ENCODE measurements at places on chromosomes 11 and 22.
A peak's percentile ranks its signal among the peaks of the same experiment; 100 is the strongest.

DNA sequence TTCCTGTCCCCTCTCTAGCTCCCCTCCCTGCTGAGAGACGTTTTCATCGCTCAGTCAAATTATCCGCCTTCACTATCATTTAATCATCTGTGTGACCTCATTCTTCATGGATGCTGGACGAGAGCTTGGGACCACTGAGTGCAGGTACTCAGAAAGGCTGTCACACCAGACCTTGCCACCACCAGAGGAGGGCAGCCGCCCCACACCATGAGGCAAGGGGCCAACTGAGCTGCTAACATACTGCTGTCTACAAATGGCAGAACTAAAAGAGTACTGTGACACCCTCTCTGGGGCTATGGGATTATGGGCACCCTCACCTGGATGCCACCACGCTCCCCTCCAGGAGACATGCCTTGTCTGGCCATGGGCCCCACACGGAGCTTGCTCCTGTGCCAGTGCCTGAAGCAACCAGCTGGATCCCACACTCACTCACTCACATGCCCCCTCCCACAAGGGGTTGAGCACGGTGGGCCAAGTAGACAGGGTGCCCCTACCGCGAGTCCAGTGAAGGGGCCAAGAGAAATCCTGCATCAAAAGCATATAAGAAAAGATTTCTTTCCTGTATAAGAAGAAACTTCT, 670.0 kb upstream of the CCDC90B start:
- peaks cover 9% of the 10 kb centered on the region for H3K4me1 ChIP-seq
- DNase-seq = no peak
- no peaks in the 10 kb centered on the region for H3K36me3 ChIP-seq
- no peak overlapping the region for H3K27ac ChIP-seq
- no peaks in the 10 kb centered on the region for H3K27me3 ChIP-seq

DNA sequence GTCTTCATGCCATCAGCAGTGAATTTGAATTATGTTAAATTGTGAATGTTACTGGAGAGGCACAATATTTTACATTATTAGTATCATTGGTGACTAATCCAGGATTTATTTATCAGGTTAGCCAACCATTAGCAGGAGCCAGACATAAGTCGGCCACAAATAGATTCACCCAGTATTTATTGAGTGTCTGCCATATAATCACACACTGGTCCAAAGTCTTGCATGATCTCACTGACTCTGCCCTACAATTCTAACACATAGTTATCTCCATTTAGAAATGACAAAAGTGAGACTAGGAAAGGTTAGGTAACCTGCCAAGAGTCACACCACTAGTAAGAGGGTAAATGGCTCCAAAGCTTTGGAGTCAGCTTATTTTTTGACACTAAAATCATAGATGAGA, 179.6 kb downstream of the BLID start:
- no peaks in the 10 kb centered on the region for H3K27me3 ChIP-seq
- no peaks in the 10 kb centered on the region for H3K36me3 ChIP-seq
- no peak for DNase-seq
- no peak overlapping the region for H3K4me3 ChIP-seq
- H3K27ac ChIP-seq = no peak overlapping the region

DNA sequence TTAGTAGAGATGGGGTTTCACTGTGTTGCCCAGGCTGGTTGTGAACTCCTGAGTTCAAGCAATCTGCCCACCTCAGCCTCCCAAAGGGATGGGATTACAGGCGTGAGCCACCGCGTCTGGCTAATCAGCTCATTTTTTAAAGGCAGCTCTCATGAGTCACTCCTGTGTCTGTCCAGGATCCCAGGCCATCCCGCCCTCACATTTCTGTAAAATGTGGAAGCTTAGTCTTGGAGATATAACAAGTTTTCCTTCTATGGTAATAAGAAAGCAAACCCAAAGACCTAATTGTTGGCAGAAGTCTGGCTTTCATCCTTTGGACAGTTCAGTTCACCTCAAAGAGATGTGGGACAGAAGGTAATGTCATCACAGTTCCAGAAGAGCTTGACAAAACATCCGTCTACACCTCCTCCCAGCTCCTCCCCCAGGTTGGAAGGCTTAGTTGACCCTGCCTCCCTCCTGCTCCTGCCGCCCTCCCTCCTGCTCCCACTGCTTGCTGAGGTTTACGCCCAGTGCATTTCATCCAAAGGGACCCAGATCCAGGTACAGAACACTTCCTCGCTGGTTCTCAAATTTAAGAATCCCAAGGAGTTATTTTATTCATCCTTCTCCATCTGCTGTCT, 6.4 kb downstream of the DRD2 start:
- peaks cover 14% of the 10 kb centered on the region for H3K27me3 ChIP-seq
- DNase-seq = no peak
- peaks cover 10% of the 10 kb centered on the region for H3K4me1 ChIP-seq
- no peaks in the 10 kb centered on the region for H3K36me3 ChIP-seq

- peak overlapping the region; percentile 86 for H3K4me3 ChIP-seq
- no peak for DNase-seq
- peaks cover 80% of the 10 kb centered on the region for H3K27me3 ChIP-seq
- no peak overlapping the region for H3K27ac ChIP-seq
- H3K36me3 ChIP-seq = no peaks in the 10 kb centered on the region
These were observed 1.4 kb downstream of the TENM4 start for GRCh38 chr11:79439410-79439885.

GRCh38 chr11:19218786-19219460, 17.1 kb upstream of the CSRP3 start:
- H3K4me1 ChIP-seq = peaks cover 7% of the 10 kb centered on the region
- H3K27ac ChIP-seq = no peak overlapping the region
- no peak overlapping the region for H3K4me3 ChIP-seq
- DNase-seq = no peak

- H3K27me3 ChIP-seq = peaks cover 26% of the 10 kb centered on the region
- no peak overlapping the region for H3K4me3 ChIP-seq
- peaks cover 45% of the 10 kb centered on the region for H3K4me1 ChIP-seq
- peaks cover 12% of the 10 kb centered on the region for H3K36me3 ChIP-seq
- no peak overlapping the region for H3K27ac ChIP-seq
These were observed 100.3 kb downstream of the TSPAN18 start for GRCh38 chr11:44826922-44827643.

- no peak for DNase-seq
- H3K4me1 ChIP-seq = peaks cover 40% of the 10 kb centered on the region
- no peak overlapping the region for H3K4me3 ChIP-seq
- no peaks in the 10 kb centered on the region for H3K27me3 ChIP-seq
- peaks cover 93% of the 10 kb centered on the region for H3K36me3 ChIP-seq
These were observed 15.2 kb downstream of the DDX17 start for GRCh38 chr22:38490915-38491314.

- peaks cover 9% of the 10 kb centered on the region for H3K4me1 ChIP-seq
- DNase-seq = no peak
- H3K27me3 ChIP-seq = no peaks in the 10 kb centered on the region
- no peaks in the 10 kb centered on the region for H3K36me3 ChIP-seq
- no peak overlapping the region for H3K4me3 ChIP-seq
- no peak overlapping the region for H3K27ac ChIP-seq
These were observed 26.9 kb downstream of the RASD2 start for GRCh38 chr22:35567351-35568141.

- DNase-seq = no peak
- no peak overlapping the region for H3K27ac ChIP-seq
- no peak overlapping the region for H3K4me3 ChIP-seq
These were observed 965 bp downstream of the OR9Q1 start for GRCh38 chr11:58024601-58025091.

- peak; percentile 29 for DNase-seq
- no peak overlapping the region for H3K4me3 ChIP-seq
- no peaks in the 10 kb centered on the region for H3K36me3 ChIP-seq
- H3K27ac ChIP-seq = no peak overlapping the region
- no peaks in the 10 kb centered on the region for H3K4me1 ChIP-seq
These were observed 1079.7 kb downstream of the TBC1D22A start for GRCh38 chr22:47842119-47842518.

DNA sequence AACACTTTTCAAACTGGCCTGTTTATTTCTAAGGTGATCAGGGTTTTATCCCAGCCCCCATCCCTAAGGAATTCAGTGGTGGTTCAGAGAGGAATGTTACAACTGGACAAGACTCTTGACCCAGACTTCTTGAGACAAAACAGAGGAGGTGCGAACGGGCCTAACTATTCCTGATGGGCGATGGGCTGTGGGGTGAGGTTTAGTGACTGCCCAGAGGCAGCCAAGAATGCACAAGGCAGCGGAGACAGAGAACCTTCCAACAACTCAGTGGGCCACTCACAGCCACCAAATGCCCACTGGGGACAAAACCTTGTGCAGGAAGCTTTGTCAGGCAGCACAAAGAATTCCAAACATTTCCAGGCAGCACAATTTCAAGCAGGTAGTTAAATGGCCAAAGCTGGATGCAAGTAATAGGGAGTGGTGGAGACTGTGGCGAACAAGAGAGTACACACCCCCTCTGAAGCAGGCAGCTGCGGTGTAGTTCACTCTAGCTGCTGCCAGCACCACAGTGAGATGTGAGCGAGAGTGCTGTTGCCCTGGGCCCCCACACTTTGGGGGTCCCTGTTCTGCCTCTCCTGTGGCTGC, 29.2 kb downstream of the SCUBE1 start:
- no peak overlapping the region for H3K4me3 ChIP-seq
- H3K36me3 ChIP-seq = no peaks in the 10 kb centered on the region
- no peak for DNase-seq
- H3K4me1 ChIP-seq = peaks cover 10% of the 10 kb centered on the region

DNA sequence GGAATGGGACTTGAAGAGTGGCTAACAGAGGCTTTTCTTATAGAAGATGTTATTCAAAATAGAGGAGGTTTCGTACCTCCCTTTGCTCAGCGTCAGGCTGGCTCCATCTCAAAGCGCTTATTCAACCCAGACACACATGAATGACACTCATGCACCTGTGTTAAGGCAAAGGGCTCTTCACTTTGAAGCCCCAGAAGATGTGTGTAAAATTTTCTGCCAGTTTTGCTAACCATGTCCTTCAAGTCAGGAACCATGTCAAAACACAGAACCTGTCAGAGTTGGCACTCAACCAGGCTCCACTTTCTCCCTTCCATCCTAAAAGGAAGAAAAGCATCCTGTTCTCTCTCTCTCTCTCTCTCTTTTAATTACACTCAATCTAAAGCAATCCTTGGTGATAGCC, 352.8 kb upstream of the NARS2 start:
- H3K27me3 ChIP-seq = peaks cover 79% of the 10 kb centered on the region
- H3K27ac ChIP-seq = no peak overlapping the region
- H3K36me3 ChIP-seq = peaks cover 9% of the 10 kb centered on the region
- no peak for DNase-seq

DNA sequence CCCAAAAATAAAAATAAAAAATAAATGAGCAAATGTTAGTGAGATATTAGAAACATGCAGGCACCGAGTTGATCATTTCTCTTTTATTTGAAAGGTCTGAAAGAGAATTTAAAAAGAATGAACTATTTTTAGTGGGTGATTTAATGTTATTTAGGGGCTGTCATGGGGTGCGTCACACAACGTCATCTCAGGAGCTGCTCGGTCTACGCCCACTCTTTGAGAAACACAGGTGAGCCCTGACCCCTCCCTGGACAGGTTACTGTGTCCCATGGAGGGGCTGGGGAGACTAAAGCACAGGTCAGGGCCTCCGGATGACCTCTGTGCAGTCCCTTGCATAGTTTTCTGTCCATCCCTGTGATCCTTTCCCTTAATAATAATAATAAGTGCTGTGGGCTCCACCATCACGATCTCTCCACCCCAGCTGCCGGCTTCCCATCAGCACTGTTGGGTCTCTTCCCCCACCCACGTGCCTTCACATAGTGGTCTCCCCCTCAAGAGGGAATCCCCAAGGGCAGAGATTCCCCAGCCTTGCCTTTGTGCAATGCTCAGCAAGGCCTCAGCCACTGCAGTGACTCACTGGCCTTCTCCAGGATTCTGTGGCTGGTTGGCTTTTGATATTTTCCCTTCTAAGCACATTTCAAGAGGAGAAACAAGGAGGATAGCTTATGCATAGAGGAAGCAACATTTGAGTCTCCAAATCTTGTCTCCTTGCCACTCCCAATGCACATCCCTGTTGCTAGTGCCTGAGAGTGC, 159.9 kb downstream of the TTC17 start:
- H3K36me3 ChIP-seq = no peaks in the 10 kb centered on the region
- no peak overlapping the region for H3K4me3 ChIP-seq
- no peak for DNase-seq
- H3K4me1 ChIP-seq = 0 out of 2 replicates have a peak, but pooled peaks cover 3% of the 10 kb centered on the region

- no peak overlapping the region for H3K4me3 ChIP-seq
- no peaks in the 10 kb centered on the region for H3K27me3 ChIP-seq
- DNase-seq = no peak
- no peaks in the 10 kb centered on the region for H3K36me3 ChIP-seq
- no peaks in the 10 kb centered on the region for H3K4me1 ChIP-seq
These were observed 42.6 kb downstream of the KCNC1 start for GRCh38 chr11:17777086-17777737.

DNA sequence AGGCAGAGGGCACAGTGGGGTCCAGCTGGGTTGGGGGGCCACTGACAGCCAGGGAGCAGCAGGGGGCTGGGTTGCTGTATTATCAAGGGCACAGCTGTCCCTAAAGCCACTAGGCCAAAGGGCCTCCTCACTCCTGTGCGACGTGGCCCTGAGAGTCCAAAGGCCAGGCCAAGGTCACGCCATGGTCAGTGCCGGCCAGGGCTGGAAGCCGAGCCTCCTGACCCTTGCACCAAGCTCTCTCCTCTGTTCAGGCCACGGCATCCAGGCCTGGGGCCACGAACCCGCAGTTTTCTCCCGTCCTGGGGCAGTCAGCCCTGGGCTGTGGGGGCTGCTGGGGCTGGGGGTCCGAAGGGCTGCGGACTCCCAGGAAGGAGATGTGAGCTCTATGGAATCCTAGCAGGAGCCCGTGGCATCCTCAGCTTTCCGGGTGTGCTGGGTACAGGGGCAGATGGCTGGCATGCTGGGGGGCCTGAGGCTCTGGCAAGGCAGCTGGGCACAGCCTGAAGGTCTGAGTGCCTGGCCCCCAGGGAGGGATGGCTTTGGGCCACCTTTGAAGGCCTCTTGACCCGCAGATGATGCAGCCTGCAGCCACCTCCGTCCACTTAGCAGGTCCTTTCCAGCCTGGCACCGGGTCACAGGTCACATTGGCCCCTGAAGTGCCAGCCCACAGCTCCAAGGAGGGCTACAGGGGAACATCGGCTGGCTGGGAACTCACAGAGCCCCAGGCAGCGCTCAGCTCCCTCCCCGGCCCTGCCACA, 17.3 kb upstream of the PPARA start:
- H3K4me1 ChIP-seq = no peaks in the 10 kb centered on the region
- no peaks in the 10 kb centered on the region for H3K27me3 ChIP-seq
- H3K36me3 ChIP-seq = no peaks in the 10 kb centered on the region
- no peak overlapping the region for H3K4me3 ChIP-seq

- H3K36me3 ChIP-seq = peaks cover 83% of the 10 kb centered on the region
- H3K4me3 ChIP-seq = no peak overlapping the region
- no peaks in the 10 kb centered on the region for H3K27me3 ChIP-seq
- peak; percentile 38 for DNase-seq
- peaks cover 4% of the 10 kb centered on the region for H3K4me1 ChIP-seq
These were observed 7.1 kb downstream of the PRPF19 start for GRCh38 chr11:60899046-60899936.

DNA sequence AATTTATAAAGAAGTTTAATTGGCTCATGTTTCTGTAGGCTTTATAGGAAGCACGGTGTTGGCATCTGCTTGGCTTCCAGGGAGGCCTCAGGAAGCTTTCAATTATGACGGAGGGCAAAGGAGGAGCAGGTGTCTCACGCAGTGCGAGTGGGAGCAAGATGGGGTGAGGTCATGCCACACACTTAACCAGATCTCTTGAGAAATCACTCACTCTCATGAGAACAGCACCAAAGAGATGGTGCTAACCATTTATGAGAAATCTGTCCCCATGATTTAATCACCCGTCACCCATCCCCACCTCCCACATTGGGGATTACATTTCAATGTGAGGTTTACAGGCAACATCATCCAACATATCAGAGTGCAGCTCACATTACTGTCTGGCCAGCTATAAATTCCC, 103.5 kb downstream of the ARHGAP8 start:
- no peak for DNase-seq
- H3K36me3 ChIP-seq = peaks cover 29% of the 10 kb centered on the region
